Stimulated activated CD4-positive, alpha-beta T cell treated with anti-CD3 and anti-CD28 coated beads, Interleukin-4, amount 100 ng/mL, for 24 hours (primary cell): ENCODE measurements at places on chromosomes 6 and 20.

DNA sequence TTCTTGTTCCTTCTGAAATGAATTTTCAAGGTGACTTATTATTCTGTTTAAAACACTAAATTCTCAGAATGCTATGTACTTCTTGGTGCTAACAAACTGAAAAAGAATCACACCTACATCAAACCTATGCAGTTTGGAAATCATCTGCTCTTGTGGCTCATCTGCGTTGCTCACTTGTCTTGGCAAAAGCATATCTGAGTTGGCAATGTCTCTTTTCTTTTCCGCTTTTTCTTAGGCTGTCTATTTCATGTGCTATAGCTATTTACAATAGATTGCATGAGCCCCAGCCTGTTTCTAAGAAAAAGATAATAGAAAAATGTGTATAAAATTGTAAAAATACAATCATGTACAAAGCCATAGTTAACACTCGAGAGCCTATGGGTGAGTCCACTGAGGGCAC, 348.9 kb upstream of the AGPAT4 start:
- DNase-seq, result no peak

DNA sequence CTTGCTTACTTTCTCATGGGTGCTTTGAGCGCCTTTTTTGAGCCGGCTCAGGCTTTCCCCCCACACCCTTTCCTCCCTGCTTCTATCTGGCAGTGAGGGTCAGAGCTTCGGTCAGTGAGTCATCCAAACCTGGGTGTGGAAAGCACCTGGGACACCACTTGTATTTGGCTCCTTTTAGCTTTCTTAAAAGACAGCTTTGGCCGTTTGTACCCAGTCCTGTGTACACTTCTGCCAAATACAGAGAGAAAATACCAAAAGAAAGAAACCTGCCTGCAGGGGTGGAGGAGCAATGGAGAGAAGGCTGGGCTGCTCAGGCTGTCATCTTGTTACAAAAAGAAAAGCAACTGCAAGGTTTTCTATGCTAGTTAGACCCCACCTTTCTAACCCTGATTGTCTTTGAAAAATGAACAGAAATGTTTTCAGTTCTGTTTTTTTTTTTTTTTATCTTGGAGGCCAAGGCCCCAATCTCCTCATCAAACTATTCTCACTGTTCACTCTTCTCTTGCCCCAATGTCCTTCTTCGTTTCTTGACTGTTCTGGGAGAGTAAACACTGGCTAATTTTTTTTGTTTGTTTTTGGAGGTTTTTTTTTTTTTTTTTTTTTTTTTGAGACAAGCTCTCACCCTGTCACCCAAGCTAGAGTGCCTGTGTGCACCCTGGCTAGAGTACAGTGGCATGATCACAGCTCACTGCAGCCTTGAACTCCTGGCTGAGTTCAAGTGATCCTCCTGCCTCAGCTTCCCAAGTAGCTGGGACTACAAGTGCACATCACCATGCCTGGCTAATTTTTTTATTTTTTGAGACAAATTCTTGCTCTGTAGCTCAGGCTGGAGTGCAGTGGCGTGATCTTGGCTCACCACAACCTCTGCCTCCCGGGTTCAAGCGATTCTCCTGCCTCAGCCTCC, 76.4 kb downstream of the SSR1 start:
- DNase-seq, result no peak

- no peak for DNase-seq
Measured at GRCh38 chr20:50354721-50355589, 155.2 kb upstream of the PTPN1 start.

- peak; percentile 78 for DNase-seq
Measured at GRCh38 chr6:52263709-52264540, 19.6 kb upstream of the IL17F start.
